Transverse colon (tissue), 4 donors: ENCODE measurements at places on chromosomes 4 and X. TPM values are rescaled to one million over a fixed set of nuclear protein-coding genes. Genes with fewer than 3 reads are reported as not detected.

- DNase-seq, result no peak
Observed at GRCh38 chr4:33427676-33428075, 2707.5 kb downstream of the PCDH7 start.

GRCh38 chr4:185834088-185834487 is 22.1 kb upstream of the SORBS2 start:
- DNase-seq, result no peak

GRCh38 chrX:50980251-50980650 is 69.7 kb downstream of the BMP15 start:
- no peak for DNase-seq

CXCL11 gene
- not detected for total RNA-seq

DNA sequence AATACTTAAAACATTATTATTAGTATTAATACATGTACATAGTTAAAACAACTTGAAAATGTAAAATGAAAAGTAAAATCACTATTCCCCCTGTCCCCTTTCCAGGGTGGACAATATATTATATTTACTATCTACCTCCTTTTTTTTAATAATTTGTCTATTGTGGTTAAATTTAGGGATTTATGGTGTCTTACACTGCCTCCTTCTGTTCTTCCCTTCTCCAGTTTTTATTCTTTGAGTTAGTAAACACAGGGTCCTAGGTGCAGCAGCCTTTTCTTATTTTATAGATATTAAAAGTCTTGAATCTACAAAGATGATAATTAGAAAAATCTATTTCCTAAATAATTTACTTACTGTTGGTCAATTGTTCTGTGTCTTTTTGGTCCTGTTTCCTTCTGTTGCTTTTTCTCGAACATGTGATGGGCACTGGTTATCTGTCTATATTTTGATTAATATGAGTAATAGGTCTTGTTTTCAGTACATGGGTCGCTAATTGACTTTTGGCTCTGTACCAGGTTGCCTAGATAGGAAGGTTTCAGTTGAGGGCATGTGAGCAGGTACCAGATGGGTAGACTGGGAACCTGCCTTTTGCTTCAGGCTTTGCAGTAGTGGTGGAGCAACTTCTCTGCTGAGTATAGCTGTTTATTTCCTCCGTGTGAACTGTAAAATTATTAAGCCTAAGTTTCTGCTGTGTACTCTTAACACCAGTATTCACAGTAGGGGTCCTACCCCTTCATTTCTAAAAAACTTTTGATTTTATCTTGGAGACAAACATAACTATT is 1.1 kb downstream of the NUDT9 start:
- DNase-seq, result no peak

DNA sequence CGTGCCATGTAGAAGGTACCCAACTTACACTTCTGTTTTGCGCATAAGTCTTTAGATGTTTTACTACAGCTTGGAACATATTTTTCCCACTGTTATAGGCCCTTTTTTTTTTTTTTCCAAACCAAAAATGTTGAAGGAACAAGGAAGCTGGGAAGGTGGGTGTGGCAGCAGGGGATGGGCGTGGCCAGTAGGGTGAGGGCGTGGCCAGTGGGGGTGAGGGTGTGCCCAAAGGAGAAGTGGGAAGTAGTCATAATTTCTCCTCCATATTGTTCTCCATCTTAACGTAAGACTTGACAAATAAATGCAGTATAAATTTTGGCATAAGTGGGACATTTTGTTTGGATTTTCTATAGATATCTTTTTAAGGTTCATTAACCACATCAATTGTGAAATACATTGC is 30.4 kb downstream of the CLDN22 start:
- no peak for DNase-seq

GRCh38 chr4:6472387-6473263 is at the start of gene PPP2R2C:
TSS of gene PPP2R2C (minus strand) at chr4:6472614. CDS start at chr4:6472229, 385 bp downstream.
- DNase-seq, result no peak
